Dorsolateral prefrontal cortex (tissue), 122 donors: ENCODE measurements at places on chromosomes 2 and 18.

DNA sequence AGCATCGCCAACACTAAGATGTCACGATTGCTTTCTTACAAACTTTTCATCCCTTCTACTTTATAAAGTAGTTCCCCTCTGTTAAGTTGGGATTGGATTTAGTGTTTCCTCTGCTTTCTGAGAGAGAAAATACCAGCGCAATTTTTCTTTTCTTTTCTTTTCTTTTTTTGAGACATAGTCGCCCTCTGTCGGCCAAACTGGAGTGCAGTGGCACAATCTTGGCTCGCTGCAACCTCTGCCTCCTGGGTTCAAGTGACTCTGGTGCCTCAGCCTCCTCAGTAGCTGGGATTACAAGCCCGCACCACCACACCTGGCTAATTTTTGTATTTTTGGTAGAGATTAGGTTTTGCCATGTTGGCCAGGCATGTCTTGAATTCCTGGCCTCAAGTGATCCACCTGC is 9.0 kb downstream of the RELCH start:
- DNase-seq, result no peak

GRCh38 chr2:67215214-67216055 is 181.7 kb upstream of the ETAA1 start:
- no peak for DNase-seq

DNA sequence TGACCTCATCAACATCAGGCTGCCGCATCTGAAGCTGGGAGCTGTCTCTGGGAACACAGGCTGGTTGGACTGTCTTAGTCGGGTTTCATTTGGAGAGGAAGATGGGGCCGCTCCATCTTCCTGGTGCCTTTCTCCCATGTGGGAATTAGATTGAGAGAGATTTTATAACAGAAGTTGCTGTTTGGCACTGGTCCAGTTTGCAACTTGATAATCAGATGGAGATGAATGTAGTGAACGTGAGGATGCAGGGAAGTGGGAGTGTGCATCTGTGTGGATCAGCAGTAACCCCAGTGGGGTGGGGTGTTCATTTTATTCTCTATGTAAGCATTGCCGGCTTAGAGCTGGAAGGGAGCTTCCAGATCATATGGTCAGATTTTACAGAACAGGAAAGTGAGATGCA is 250.9 kb downstream of the DCDC2C start:
- DNase-seq, result no peak

DNA sequence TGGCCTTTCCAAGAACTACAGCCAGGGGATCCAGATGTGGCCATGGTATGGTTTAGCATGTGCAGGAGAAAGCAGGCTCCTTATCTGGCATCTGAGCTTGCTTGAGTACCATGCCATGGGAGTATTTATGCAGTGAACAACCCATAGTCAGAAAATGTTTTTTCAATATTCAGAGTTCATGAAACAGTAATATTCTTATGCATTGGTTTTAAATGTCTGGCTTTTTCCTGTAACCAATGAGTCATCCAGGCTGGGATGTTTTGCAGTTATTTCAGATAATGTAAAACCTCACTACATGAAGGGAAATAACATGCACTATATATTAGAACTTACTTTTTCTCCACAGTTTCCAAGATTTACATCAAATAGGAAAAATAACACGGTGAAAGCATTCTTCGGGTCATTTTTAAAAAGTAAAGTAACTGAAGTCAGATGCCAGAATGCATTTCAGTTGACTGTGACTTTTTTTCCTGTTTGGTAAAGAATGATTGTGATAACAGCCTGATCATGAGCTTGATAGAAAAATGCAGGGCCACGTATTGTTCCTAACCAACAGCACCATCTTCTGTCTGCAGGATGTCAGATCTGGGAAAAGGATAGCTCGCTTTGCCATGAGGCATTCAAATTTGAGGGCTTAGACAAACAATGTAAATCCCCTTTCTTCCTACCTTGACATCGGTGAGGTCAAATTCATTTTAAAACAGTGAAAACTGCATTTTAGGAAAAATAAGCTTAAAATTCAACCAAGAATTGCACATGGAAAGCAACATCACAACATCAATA is 152.8 kb downstream of the DSC3 start:
- peak; percentile 28 for DNase-seq

- DNase-seq, result no peak
These were observed 150.2 kb downstream of the NCKAP5 start for GRCh38 chr2:133418021-133418420.

GRCh38 chr18:3346487-3346886 is 84.6 kb downstream of the MYL12B start:
- no peak for DNase-seq
